Stimulated activated CD8-positive, alpha-beta memory T cell treated with anti-CD3 and anti-CD28 coated beads, Interleukin-7, amount 100 ng/mL, for 48 hours (primary cell): ENCODE measurements at places on chromosomes 16 and 17.

- DNase-seq: no peak
Observed at GRCh38 chr17:27323538-27324215, 29.8 kb downstream of the WSB1 start.

DNA sequence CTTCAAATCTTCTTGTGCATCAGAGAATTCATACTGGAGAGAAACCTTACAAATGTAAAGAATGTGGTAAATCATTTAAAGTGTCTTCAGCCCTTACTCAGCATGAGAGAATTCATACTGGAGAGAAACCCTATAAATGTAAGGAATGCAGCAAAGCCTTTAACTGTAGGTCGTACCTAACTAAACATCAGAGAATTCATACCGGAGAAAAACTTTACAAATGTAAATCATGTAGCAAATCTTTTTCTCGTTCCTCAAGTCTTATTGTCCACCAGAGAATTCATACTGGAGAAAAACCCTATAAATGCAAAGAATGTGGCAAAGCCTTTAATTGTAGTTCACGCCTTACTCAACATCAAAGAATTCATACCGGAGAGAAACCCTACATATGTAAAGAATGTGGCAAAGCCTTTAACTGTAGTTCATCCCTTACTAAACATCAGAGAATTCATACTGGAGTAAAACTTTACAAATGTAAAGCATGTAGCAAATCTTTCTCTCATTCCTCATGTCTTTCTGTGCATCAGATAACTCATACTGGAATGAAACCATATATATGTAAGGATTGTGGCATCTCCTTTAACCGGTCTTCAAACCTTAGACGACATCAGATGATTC is 118.5 kb upstream of the ZNF267 start:
- DNase-seq: no peak

DNA sequence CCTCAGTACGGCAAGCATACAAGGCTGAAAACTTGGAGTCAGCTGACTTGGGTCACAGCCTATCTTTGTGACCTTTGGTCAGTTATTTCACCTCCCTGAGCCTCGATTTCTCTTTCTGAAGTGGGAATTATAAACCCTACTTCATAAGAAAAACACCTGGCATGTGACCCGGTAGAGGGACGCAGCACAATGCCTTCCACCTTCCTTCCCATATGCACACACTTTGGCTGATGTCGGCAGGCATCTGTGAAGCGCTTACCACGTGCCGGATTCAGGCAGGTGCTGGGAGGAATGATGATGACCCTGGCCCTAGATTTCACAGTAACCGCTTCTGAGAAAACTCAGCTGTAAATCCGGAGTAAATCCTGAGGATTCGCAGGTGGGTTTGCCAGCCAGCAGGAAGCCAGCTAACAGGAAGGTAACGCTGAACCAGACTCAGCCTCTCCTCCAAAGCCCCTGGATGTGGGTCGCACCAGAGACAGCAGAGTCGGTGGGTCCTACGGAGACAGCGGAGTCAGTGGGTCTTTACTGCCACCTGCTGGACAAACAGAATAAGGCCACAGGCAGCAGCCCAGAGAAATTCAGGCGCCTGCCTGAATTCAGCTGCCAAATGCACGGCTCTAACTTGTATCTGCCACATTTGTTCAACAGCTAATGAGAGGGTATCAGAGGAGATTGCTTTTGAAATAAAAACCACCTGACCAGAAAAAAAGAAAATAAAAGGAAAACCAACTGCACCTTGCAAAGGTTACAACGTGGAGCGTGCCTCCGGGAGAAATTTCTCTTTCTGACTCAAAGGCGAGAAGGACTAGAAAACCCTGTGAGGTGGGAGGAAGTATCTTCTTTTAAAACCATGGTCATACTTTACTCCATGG is 16.6 kb downstream of the COPRS start:
- peak; percentile 29 for DNase-seq

- no peak for DNase-seq
Observed at GRCh38 chr17:8868529-8868951, 1.1 kb upstream of the PIK3R6 start.

DNA sequence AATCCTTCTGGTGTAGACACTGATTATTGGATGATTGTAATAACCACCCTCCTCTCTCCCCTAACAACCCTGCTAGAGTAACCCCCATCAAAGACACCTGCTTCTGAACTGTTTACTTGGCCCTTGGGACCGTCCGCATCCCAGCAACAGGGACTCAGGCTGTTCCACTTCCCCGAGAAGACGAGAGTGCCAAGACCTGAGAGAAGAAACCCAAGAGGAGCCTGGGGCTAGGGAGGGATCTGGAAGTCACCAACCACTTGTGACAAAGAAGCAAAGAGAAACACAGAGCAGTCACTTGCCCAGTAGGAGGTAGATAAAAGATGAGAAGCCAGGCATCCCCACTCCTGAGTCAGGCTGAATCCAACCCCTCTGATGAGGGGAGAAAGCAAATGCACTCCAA is 84.3 kb downstream of the CDH11 start:
- DNase-seq: no peak

- no peak for DNase-seq
Observed at GRCh38 chr17:48004983-48005382, 32.6 kb downstream of the COPZ2 start.

DNA sequence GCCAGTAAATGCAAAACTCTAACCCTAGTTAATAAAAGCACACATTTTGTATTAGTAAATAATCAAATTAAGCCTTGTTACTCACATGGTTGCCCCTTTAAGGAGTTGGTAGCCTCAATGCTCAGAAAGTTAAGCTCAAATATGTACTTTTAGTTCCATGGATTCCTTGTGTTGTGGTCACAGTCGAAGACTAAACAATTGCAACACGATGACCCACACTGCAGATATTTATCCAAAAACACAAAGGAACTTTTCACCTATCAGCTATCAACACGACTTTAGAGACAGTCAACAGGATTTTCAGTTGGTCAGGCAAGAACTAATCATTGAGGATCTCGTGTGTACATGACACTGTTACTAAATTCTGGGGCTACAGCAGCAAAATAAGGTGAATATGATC is 47.4 kb upstream of the NUDT7 start:
- DNase-seq: no peak

DNA sequence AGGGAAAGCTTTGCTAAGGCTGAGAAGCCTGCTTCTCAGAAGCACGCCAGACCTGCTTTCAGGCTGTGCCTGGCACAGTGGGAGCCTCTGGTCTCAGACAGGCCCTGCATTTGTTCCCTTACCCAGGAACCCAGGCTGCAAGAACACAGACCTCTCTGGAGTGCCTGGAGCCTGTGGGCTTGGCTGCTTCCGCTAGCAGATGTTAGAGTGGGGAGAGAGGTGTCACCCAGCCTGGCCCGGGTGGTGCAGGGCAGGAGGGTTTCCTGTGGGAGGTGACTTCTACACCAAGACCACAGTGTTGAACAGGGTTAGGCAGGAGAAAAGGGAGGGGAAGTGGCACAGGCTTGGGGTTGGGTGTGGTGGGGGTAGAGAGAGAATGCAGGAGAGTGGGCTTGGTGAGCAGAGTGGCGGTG is 35.8 kb upstream of the ADGRG1 start:
- peak; percentile 76 for DNase-seq

- no peak for DNase-seq
Observed at GRCh38 chr16:85238233-85238647, 126.0 kb upstream of the CIBAR2 start.

- DNase-seq: no peak
Observed at GRCh38 chr16:27129401-27129800, 62.7 kb downstream of the C16orf82 start.

DNA sequence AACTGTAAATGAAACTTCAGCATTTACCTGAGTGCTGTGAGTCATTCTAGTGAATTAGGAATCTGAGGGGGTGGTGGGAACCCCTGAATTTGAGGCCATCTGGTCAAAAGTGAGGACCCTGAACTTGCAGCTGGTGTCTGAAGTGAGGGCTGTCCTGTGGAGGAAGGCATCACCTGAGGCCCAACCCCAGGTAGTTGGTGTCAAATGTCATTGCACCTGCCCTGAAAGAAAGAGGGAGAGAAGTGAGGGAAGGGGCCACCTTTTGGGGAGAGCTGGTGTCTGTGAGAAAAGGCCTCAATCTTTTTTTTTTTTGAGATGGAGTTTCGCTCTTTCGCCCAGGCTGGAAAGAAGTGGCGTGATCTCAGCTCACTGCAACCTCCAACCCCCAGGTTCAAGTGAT is 12.5 kb upstream of the PRPSAP1 start:
- DNase-seq: no peak

DNA sequence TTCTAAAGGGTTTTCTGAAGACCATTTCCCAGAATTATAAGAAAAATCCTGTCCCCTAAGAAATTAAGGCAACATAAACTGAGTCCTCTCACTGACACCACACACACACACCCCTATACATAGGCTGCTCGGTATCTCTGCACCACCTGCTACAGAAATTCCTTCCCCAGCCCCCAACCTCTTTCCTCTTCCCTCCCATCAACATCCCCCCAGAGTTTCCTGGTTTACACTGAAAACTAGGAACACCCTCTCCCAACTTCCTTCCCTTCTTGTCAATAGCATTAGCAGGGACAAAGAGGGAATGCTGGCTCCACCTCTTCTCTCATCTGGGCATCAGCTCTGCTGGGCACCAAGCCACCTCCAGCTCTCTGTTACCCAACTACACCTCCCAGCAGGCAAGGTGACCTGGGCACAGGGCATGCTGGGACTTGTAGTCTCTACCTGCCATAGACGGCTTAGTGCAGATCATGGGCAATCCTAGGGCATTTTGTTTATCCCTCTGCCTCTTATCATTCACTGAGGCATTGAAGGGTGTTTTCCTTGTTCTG is 15.7 kb downstream of the CAVIN1 start:
- no peak for DNase-seq

- DNase-seq: no peak
Observed at GRCh38 chr17:6530324-6530920, 25.9 kb downstream of the PITPNM3 start.

- no peak for DNase-seq
Observed at GRCh38 chr17:78179372-78179771, 7.5 kb downstream of the TK1 start.

DNA sequence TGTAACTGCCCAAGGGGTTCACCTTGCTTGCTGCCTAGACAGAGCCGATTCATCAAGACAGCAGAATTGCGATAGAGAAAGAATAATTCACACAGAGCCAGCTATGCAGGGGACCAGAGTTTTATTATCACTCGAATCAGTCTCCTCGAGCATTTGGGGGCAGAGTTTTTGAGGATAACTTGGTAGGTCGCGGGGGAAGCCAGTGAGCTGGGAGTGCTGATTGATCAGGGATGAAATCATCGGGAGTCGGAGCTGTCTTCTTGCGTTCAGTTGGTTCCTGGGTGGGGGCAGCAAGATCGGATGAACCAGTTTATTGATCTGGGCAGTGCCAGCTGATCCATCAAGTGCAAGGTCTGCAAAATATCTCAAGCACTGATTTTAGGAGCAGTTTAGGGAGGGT is 9.1 kb downstream of the ITGAM start:
- DNase-seq: no peak

GRCh38 chr17:79625706-79626105 is 14.9 kb upstream of the RBFOX3 start:
- DNase-seq: no peak

DNA sequence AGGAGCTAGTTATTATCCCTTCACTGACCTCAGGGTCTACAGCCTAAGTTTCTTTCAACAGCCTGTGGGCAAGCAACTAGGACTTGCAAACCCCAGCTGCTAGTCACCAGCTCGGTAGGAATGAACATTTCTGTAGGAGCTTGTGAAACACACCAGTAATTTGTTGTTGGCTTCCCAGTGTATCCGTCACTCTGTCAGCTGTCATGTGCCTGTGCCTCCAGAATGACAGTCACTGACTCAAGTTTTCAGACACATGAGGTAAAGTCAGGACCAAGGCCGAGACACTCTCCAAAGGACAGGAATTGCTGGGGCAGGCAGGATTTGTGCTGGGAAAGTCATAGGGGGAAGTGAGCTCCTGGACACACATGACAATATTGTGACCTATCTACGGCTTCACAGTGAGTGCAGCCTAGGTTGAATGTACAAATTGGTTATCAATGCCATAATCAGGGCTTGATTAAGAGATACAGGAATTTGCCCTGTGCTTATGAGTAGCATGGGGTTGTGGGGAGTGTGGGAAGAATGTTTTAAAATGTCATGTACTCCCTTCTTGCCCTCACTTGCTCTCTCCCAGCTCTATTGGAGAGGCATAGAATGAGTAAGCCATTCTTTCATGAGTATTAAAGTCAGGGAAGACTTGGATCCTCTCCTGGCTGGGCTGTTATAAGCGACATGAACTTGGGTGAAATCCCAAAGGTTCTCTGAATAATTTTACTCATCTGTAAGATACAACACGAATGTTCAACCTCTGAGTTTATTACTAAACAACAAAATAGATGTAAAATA is 391.4 kb downstream of the UTP18 start:
- DNase-seq: no peak

GRCh38 chr17:45395569-45396415 is 36.9 kb downstream of the ARHGAP27 start:
- DNase-seq: no peak

DNA sequence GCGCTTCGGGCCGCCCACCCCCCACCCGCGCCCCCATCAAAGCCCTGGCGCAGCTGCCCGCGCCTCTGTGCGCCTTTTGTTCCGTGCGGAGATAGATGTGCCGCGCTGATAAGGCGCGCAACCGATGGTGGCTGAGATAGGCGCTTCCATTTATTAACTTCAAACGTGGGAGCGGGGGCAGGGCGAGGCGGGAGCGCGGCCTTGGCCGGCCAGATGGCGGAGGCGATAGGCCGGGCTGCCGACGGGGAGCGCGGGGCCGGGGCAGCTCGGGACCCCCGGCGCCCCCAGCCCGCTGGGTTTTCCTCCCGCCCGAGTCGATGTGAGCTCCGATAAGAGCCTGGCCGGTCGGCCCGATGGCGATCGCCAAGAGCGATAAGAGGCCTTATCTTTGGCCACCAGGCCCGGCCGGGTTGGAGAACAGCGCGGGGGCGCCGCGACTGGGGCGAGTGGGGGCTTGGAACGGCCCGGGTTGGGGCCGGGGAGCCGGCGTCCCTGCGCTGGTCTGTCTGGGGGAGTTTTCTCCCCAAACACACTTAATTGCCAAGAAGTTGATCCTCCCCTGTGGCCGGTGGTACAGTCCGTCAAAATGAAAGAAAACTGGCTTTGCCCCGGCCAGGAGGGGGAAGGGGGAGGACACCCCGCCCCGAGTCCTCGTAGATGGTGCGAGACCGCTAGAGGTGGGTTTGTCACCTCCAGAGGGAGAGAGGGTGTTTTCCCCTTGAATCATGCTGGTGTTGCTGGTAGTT is 2.7 kb downstream of the ZFPM1 start:
- peak; percentile 87 for DNase-seq

DNA sequence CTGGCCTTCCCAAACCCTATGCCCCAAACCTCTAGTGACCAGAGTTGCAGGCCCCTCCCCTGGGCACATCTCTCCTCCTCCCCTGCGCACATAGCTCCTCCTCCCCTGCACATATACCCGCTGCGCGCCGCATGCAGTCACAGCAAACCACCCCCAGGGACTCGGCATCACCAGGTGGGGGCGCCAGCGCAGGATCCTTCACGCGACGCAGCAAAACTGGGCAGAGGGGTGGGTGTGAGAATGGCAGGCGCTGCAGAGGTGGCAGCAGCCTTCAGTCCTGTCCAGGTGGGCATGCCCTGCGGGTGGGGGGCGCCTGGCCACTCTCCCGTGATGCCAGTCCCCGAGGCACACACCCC is 5.6 kb downstream of the CORO6 start:
- peak; percentile 78 for DNase-seq

- DNase-seq: no peak
Observed at GRCh38 chr17:73347351-73347750, 35.5 kb upstream of the CDC42EP4 start.
